CD4-positive, CD25-positive, alpha-beta regulatory T cell (primary cell): ENCODE measurements at places on chromosomes 1 and 21. TPM values are rescaled to one million over a fixed set of nuclear protein-coding genes. Genes with fewer than 3 reads are reported as not detected.

- no peak for DNase-seq
Observed at GRCh38 chr1:152118915-152119314, 3.7 kb upstream of the TCHH start.

ZNF678 gene
- 9.9 TPM for total RNA-seq

EVI5 gene
- total RNA-seq = 2.7 TPM

GRCh38 chr1:223742856-223743517, 30.6 kb downstream of the CAPN2 start:
- no peak for DNase-seq

GRCh38 chr1:156391701-156392100, 22.7 kb downstream of the RHBG start:
- DNase-seq = no peak

HHIPL2 gene
- total RNA-seq = not detected

AMY2A gene
- total RNA-seq = not detected

GRCh38 chr1:17225140-17225539, 20.2 kb downstream of the PADI1 start:
- no peak for DNase-seq

LAMC2 gene
- total RNA-seq = not detected

- DNase-seq = no peak
Observed at GRCh38 chr1:226019572-226019971, 20.4 kb upstream of the SDE2 start.

TRIM46 gene
- total RNA-seq = 6.1 TPM

GRCh38 chr1:219771080-219771479, 157.3 kb downstream of the SLC30A10 start:
- DNase-seq = no peak

GRCh38 chr1:28986306-28986910, 72.0 kb downstream of the EPB41 start:
- no peak for DNase-seq

SLC45A1 gene
- 0.86 TPM for total RNA-seq

DNA sequence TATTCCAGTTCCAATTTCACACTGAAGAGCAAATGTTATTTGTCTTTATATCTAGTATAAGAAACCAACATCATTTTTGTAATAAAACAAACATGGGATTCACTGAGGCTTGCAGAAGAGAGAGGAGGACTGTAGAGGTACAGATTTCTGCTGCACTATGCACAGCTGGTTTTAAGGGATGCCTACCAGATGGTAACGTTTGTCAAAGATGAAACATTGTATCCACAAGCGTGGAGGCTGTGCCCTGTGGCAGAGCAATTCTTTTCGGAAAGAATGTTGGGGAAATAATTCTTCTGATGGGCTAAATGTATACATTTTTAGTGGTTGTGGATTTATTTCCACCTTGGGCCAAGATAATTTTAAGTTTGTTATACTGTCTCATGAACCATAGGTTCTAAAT, 272.4 kb downstream of the DUSP10 start:
- no peak for DNase-seq

GRCh38 chr1:167802235-167802634, 80.5 kb downstream of the MPZL1 start:
- DNase-seq = no peak
